ENCODE measurements at places on chromosomes 13 and 19.

DNA sequence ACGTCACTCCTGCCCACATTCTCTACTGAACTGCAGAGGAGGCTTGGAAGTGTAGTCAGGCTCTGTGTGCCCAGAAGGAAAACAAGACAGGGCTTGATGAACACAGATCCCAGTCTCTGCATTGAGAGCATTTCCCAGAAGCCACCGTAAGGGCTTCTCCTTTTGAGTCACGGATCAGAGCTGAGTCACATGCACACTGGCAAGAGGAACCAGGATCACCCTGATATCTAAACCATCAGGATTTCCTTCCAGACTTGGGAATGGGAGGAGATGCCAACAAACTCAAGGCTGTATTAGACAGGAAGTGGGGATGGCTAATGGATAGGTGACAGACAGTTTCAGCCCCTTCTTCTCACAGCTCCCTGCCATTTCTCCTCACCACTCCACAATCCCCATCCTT is 17.7 kb upstream of the FBXO17 start:
- no peak for DNase-seq

DNA sequence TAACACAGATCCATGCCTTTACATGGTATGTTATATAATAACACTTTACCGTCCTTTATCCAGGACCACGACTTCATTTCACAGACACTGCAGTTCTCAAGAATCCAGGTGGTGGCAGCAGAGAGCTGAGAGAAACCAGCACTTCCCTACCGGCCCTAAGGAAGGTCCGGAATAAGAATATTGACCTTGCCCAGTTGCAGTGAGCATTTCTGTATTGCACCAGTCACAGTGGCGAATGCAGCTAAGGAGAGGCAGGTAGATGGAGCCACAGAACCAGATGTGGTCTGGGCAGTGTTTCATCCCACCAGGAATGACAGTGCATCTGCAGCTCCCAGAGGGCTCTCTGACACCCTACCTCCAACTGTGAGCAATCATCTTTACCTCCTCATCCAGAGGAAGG is 44.6 kb downstream of the ZNF787 start:
- DNase-seq = peak; percentile 68

GRCh38 chr19:19300613-19301012 is 19.7 kb downstream of the SUGP1 start:
- DNase-seq = no peak

GRCh38 chr13:32647926-32648325 is 61.7 kb downstream of the PDS5B start:
- DNase-seq = no peak

DNA sequence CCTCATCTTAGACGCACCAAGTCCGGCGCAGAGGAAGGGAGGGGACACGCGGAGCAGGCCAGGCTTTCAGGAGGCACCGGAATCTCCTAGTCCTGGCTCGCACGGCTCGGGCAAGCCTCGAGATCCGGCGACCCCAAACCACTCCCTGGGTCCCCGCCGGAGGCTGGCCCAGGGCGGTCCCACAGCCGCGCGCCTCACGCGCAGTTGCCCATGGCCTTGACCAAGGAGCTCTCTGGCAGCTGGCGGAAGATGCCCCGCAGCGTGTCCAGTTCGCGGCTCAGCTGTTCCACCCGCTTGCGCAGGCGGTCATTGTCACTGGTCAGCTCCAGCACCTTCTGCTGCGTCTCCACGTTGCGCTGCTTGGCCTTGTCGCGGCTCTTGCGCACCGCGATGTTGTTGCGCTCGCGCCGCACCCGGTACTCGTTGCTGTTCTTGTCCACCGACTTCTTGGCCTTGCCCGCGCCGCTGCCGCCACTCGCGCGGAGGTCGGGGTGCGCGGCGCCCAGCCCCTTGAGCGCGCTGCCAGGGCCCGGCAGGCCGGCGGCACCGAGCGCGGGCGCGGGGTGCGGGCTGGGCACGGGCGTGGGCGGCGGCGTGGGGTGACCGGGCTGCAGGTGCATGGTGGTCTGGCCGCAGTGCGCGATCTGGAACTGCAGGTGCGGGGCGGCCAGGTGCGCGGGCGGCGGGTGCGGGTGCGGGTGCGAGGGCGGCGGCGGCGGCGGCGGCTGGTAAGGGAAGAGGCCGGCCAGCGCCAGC is 1.0 kb downstream of the CEBPA start:
- peak; percentile 65 for DNase-seq

DNA sequence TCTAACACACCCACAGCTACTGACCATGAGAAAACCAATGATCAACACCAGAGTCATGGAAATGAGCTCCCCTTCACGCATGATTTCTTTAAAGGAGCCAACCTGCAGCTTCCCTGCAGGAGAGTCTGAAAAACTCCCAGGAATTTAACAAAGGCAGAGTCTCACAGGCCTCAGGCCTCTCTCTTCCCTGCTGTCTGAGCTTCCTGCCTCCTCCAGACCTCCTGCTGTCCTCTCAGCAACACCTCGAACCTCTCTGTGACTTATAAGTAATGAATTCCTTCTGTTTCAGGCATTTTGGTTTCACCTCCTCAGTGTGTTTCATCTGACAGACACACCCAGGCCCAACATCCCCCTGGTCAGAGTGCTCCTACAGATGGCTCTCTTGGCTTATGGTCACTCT is 1044.4 kb downstream of the UQCRFS1 start:
- DNase-seq = no peak

DNA sequence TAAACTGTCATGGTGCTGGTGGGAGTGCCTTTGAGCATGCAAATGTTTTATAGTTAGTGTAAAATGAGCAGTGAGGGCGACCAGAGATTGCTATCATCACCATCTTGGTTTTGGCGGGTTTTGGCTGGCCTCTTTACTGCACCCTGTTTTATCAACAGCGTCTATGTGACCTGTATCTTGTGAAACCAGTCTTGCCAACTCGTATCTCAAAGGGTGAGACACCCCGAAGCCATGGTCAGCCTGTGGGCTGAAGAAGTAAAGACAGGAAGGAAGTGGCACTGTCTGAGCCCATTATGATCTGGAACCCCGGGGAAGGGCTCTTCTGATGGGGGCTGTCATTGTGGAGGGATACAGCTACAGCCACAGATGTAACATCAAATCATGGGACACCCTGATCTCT is 81.5 kb upstream of the FAM216B start:
- DNase-seq = no peak

DNA sequence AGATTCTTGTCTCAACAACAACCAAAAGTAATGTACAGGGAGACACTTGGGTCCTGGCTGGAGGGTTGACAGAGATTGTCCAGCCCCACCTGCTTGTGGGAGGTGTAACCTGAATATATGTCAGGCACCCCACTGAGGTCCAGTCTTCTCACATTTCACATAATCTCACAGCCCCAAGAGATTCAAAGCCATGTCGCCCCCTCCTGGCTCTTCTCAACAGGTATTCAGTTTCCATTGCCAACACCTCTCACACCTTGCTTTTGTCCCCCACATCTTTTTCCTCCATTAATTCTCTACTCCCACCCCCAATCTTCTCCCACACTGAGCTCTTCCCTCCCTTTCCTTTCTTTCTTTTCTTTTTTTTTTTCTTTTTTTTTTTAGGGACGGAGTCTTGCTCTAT is 11.2 kb downstream of the UNC13A start:
- DNase-seq = no peak

DNA sequence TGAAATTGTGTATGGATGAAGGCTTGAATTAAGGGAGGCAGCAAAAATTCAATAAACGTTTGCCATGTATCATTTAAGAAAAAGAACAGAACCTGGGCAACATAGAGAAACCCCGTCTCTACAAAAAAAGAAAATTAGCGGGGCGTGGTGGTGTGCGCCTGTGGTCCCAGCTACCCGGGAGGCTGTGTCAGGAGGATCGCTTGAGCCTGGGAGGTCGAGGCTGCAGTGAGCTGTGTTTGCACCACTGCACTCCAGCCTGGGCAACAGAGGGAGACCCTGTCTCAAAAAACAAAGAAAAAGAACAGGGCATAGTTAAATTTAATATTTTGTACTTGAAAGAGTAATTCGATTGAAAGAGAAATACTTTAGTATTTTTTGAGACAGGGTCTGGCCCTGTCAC is 1.4 kb downstream of the UBA2 start:
- no peak for DNase-seq

DNA sequence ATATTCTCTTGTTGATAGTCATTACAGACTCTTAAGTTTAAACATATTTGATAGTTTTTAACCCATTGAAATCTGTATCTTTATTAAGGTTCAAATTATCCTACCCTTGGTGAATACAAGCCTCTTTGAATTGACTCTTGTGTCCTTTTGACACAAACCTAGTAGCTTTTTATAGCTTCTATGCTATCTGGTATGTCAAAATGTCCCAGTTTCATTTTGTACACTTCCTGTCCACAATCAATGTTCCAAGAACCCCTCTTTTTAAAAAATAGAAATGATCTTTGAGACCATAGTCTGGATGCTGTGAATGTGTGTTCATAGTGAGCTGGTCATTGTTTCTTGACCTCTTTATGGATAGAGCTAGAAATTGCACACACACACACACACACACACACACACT is 39.2 kb upstream of the FGF14 start:
- DNase-seq = no peak

DNA sequence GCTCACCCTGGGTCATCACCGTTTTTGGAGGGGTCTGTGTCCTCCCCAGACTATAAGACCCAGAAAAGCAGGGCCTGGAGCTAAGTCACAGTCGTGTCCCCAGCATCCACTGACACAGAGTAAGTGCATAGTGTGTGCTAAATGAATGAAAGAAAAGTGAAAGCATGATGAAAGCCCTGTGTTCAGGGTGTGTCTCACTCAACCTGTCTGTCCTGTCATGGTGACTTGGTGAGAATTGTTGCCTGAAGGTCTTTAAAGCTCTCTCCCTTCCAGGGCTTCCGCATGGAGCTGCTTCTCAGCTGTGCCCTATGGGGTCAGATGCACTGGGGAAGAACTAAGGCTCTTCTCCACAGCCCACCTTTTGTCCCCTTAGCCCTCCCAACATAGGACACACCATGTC is 20.5 kb upstream of the IGFL1 start:
- no peak for DNase-seq

DNA sequence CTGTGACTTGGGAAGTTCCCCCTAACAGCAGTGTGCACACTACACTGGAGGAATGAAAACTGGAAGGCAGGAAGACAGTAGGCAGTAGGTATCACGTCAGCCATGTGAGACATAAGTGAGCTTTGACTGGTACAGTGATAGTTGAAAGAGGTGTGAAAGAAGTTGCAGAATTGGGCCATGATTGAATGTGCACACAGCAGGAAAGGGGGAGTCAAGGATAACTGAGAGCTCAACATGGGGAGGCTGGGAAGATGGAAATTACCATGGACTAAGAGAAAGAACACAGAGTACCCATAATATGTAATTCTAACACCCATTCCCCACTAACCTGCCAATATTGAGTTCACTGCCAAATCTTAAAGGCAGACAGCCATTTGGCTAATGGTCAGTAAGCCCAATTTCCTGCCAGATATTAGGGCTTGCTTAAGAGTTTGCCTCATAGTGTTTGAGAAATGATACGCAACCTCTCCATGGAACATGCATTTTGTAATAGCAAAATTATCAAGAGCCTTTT is 321.7 kb downstream of the DCT start:
- DNase-seq = no peak

GRCh38 chr19:30091856-30092255 is 149.8 kb downstream of the URI1 start:
- DNase-seq = no peak

- DNase-seq = no peak
These were observed 16.2 kb upstream of the ZNF414 start for GRCh38 chr19:8530061-8530679.

DNA sequence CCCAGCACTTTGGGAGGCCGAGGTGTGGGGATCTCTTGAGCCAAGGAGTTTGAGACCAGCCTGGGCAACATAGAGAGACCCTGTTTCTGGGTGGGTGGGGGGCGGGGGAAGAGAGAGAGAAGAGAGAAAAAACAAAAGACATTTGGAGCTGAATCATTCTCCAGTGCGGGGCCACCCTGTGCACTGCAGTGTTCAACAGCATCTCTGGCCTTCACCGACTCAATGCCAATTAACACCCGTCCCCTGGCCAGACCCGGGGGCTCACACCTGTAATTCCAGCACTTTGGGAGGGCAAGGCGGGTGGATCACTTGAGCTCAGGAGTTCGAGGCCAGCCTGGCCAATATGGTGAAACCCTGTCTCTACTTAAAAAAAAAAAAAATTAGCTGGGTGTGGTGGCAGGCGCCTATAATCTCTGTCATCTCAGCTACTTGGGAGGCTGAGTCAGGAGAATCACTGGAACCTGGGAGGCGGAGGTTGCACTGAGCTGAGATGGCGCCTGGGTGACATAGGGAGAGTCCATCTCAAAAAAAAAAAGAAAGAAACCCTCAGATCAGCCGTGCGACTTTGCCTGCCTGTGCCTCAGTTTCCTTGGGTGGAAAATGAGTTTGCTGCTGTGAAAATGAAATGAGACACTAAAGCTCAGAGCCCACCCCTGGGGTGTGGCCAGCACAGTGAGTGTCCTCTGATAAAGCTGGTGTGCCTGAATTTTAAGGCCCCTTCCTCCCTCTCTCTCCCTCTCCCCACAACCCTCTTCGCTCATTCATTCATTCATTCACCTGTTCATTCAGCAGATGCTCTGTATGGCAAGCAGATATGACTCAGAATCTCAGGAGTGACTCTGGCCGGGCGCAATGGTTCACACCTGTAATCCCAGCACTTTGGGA is 6.4 kb downstream of the KLF2 start:
- DNase-seq = no peak

DNA sequence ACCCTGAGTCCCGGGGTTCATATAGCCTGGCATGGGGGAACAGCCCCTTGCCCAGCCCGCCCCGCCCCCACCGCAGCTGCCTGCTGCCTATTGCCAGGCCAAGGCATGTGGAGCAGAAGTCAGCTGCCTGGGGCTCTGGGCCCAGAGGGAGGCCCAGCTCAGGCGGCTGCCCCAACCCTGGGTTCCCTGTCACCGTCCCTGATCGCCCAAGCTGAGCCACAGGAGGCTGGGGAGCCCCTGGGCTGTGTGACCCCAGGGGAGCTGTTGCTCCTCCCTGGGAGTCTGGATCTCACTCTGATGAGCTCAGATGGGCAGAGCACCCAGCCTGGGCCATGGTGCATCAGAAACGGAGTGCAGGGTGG is 1.4 kb downstream of the PLIN4 start:
- no peak for DNase-seq

DNA sequence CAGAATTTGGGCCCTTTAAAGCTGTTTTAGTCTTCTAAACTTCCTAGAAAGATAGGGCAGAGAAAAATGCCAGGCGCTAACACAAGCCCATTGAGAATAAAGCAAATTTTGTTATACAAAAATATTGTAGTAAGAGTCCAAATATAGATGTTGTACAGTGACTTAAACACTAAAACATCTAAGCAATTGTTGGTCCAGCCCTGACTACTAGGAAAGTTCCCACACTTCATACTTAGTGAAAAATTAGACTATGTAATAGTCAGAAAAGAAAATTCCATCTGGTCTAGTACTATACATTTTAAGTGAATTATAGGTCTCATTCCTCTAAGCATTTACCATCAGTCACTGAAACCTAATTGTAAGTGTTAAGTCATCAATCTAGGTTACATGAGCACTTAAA is 1518.3 kb upstream of the SLC10A2 start:
- DNase-seq = no peak

GRCh38 chr13:102041544-102041943 is 360.3 kb downstream of the FGF14 start:
- no peak for DNase-seq

- DNase-seq = no peak
These were observed 55.6 kb upstream of the AKAP11 start for GRCh38 chr13:42216422-42216735.
